ENCODE measurements at places on chromosomes 7 and 10.

DNA sequence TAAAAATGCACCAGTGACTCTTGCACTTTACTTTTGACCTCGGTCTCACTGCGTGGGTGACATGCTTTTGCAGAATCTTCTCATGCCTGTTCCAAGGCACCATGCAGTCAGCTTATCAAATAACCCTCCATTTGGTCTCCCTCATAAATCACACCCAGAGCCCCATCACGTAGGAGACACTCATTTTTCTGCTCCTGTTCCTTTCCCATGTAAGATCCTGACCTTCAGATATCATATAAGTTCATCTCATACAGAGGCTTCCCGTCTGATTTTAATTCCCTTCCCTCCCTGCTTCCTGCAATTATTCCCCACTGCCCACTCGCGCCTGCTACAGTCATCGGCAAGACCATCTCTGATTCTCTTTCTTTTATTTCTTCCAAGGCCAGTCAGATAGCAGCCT is 1226.3 kb upstream of the AUTS2 start:
- DNase-seq: no peak

DNA sequence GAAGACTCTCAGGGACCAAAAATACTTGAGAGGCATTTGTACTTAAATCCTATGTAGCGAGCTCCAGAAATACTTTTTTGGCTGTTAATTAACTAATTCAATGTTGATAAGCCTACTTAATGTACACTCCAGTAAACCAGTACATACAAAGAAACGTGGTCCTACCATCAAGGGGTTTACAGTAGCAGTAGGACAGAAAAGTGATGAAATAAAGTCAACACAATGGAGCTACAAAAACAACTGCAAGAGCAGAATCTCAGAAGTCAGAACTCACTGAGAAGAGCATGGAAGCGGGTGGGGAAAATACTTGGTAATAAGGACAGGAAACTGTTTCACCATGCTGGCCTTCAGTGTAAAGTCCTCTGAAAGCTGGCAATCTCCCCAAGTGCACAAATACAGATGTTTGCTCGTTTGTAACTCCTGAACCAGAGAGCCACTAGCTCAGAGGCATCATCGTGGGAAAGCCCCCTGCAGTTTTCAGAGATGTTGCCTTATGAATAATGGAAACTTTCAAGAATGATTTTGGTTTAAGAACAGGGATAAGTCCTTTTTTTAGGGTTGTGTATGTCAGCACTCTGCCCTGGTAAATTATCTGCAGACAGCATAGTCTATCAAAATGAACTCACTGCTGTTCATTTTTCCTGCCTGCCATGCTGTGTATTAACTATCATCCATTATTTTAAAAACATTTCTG is 233.2 kb downstream of the SORCS1 start:
- DNase-seq: no peak

GRCh38 chr7:68276725-68277124 is 1280.1 kb downstream of the TYW1 start:
- DNase-seq: no peak

- DNase-seq: no peak
Observed at GRCh38 chr10:38143587-38143986, 49.5 kb downstream of the ZNF37A start.

DNA sequence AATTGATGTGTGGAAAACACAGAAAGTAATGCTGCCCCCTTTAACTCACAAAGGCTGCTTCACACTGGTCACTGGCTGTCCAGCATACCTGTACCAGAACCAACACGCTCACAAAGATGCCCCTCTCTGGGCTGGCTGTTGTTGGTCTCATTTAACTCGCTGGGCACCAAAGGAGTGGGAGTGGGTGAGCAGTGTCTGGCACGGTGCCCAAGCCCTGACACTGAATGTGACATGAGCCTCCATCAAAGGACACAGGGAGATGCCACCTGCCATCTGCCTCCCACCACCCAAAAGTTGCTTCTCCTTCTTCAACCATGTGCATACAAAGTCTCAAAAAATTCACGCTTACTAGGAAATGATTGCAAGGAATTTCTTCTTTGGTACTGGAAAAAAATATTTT is 86.8 kb downstream of the FGFR2 start:
- no peak for DNase-seq

- no peak for DNase-seq
Observed at GRCh38 chr10:79437111-79437814, 8.2 kb downstream of the ZCCHC24 start.

- DNase-seq: no peak
Observed at GRCh38 chr10:102841827-102842345, 4.7 kb upstream of the CYP17A1 start.

DNA sequence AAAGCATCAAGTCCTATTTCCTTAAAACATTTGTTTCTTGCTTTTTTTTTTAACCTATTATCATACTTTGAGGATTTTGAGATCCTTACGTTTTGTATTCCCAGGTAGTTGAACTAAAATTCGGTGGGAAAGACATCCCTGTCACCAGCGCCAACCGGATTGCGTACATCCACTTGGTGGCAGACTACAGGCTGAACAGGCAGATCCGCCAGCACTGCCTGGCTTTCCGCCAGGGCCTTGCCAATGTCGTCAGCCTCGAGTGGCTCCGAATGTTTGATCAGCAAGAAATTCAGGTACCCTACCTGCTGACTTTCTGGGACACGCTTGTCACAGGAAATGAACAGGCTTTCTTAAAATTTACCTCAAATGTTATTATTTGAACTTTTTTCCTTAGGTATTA is 83.0 kb upstream of the DNAJB6 start:
- peak; percentile 12 for DNase-seq

DNA sequence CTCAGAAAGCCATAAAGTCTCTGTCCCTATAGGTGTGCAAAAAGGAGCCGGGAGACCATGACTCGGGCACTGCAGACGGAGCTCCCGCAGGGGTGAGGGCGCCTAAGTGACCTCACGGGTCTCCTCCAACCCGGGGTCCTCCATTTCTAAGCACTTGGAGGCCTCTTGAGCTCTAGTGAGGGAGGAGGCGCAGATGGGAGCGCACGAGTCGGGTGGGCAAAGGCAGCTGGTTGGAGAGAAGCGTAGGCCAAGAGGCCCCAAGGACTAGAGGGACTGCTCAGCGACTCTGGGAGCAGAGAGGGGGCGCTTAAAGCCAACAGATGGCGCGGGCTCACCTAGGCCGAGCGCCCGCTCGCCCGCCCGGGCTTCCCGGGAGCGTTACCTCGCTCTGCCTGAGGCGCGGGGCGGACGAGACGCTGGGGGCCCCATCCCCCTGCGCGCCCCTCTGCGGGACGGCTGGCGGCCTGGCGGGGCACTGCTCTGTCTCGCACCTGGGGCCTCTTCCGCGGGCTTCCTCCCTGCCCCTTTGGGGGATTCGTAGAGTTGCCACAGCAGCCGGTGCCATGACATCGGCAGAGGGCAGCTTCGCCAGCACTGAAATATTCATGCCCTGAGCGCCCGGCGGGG is 523 bp upstream of the CDH23 start:
- no peak for DNase-seq

GRCh38 chr7:151484971-151485707 is 34.6 kb downstream of the RHEB start:
- DNase-seq: no peak

GRCh38 chr10:24449321-24449740 is 240.4 kb downstream of the KIAA1217 start:
- DNase-seq: no peak

DNA sequence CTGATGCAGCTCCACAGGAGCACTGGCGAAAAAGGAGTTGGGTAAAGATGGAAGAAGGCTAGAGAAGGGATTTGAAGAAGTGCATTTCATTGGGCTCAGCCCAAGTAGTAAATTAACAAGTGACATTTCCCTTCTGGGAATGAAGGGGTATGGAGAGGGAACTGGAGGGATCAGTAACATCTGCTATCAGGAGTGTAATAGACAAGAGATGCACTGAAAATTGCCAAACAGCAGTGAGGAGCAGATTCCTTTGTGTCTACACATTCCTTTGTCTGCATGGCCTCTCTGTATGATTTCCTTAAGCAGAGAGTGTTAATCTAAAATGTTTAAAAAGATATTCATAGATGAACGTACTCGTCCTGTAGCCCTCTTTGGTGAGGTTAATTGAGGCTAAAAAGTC is 148.2 kb upstream of the FERD3L start:
- no peak for DNase-seq

- no peak for DNase-seq
Observed at GRCh38 chr10:17790651-17791050, 18.5 kb upstream of the MRC1 start.

DNA sequence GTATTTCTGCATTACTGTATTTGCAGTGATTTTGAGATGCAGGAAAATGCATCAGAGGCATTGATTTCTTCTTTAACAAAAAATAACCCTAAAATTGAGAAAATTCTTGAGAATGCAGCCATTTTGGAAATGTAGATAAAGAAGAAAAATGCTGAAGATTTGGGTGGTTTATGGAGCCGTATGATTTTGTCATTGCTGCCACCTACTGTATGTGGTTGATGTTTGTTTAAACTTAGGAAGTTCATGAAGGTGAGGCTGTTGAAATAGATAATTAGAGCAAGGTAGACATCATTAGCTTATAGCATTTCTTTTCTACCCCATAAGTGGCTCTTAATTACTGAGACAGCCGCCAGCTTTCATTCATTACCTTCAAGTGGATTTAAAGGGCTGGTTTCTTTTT is 92.1 kb upstream of the SAMD8 start:
- no peak for DNase-seq

- peak; percentile 55 for DNase-seq
Observed at GRCh38 chr10:22252801-22253579, 35.2 kb upstream of the EBLN1 start.

- DNase-seq: no peak
Observed at GRCh38 chr7:55476852-55477780, 95.2 kb downstream of the VOPP1 start.

DNA sequence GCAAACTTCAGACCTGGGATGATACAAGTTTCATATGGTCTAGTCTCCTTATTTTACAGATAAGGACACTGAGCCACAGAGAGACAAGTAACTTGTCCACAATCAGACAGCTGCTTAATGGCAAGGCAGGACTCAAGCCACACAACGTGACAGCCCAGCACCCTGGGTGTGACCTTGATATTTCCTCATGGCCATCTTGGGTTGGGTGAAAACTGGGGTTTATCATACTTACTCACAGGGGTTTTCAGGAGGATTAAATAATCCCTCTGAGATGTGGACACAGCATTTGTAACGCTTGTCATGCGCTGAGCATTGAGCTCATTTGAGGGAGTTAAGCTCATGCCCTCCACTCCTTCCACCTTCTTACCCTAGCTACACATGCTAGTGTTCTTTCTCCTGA is 58.0 kb downstream of the ABLIM1 start:
- no peak for DNase-seq

DNA sequence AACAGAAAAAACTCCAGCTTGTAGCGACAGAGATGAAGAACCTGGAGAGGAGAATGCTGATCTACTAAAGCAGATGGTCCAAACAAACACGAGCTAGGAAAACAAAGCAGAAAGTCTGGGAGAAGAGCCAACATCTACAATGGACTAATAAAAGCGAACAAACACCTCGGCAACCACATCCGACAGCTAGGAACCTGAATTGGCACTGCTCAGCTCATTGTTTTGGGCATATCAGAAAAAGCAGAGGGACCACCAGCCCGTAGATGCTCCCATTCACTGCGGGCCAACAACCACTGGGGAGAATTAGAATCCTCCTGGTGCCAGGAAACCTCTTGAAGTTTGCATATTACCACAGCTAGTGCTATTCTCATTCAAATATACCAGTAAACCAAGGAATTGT is 204.7 kb downstream of the NXPH1 start:
- peak; percentile 5 for DNase-seq

DNA sequence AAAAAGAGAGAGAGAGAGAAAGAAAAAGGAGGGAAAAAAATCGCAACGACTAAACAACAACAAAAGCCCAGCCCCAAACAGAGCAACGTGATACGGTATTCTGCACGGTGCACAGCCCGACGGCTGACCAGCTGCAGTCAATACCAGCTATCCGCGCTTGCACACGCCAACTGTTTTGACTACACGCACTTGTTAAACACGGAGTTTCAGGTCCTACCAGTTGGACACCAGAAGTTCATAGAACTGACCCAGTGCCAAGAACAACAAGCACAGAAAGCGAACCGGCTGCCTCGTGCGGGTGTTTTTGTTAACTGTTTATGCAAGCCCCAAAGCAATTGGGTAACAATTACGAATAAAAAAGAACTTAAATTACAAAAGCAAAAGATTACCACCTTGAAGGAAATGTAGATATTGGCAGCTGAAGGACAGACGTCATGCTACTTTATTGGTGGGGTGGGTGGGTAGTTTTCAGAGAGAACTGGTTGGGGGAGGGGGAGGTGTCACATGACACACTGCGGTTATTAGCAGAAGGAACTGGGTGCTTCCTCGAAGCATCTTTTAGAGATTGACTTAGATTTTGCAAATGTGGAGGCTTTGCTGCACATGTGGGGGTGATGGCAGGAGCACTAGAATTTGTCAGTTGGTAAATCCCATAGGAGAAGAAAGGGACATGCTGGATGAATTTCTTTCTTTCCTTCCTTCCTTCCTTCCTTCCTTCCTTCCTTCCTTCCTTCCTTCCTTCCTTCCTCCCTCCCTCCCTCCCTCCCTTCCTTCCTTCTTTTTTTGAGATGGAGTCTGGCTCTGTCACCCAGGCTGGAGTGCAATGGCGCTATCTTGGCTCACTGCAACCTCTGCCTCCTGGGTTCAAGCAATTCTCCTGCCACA is 110.6 kb upstream of the EFCAB10 start:
- peak; percentile 24 for DNase-seq

- no peak for DNase-seq
Observed at GRCh38 chr7:142194201-142194600, 63.7 kb downstream of the PRSS58 start.

GRCh38 chr7:151248346-151249033 is at the start of gene SMARCD3:
SMARCD3 (minus strand) TSS chr7:151248694; CDS start chr7:151248562, 132 bp downstream.
- peak; percentile 73 for DNase-seq

- DNase-seq: no peak
Observed at GRCh38 chr10:85647741-85648140, 718.9 kb downstream of the GRID1 start.

DNA sequence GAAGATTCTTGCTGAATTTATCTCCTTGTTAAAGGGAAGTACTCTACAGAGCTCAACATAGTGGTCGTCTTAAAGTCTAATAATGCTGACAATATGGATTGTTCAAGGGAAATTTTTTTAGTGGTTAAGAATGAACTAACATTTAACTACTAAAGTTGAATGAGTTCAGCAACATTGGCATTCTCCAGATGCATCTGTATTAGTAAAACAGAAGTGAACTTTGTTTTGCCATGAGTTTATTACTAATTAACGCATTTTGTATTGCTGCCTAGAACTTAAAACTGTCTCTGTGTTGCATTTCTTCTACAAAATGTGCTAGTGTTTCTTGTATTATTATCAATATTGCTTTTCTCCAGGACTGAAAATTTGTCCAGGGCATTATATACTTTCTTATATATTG is 67.5 kb downstream of the C1GALT1 start:
- no peak for DNase-seq

- no peak for DNase-seq
Observed at GRCh38 chr7:158072991-158073730, 514.5 kb downstream of the PTPRN2 start.
